ENCODE measurements at places on chromosomes 11 and 22.

DNA sequence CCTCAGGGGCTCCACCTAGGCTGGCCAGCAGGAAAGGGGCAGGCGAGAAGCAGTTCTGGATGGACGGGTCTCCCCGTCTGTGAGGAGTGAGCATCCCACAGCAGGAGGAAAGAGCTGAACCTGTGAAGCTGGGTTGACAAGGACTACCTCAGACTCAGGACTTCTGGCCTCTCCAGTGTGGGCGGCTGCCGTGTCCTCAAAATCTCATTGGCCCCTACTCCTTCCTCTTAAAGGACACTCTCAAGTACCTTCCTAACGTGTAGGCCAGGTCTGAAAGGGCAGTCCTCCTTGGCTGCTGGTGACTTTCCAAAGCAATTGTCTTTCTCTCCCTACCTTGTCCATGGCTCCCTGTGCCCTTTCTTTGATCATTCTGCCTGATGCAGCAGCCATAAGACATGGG lies 107.0 kb upstream of the AKIP1 start:
- DNase-seq: no peak

DNA sequence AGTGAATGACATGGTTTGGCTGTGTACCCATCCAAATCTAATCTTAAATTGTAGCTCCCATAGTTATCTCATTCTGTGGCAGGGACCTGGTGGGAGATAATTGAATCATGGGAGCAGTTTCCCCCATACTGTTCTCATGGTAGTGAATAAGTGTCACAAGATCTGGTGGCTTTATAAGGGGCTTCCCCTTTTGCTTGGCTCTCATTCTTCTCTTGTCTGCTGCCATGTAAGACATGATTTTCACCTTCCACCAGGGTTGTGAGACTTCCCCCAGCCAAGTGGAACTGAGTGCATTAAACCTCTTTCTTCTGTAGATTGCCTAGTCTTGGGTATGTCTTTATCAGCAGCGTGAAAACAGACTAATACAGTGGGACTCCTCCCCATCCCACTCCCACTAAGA lies 11.1 kb downstream of the OR5A2 start:
- DNase-seq: no peak

GRCh38 chr11:128893578-128894285 lies 2.6 kb downstream of the KCNJ5 start:
- DNase-seq: no peak

DNA sequence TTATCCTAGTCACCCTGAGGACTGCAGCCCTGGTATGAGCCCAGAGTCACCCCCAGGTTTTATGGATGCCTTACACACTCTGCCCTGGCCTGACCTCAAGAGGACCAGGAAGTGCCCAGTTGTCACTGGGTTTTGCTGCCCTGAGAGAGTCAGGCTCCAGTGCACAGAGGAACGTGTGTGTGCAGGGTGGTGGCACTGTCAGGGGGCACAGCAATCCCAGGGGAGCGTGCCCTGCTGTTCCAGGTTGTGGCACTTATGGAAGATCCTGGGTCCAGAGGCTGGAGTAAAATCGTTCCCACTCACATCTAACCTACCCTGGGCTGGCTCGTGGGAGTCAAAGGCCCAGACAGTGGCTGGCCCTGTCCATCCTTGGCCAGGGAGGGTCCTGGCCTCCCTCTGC lies 7.6 kb downstream of the APOBEC3A start:
- no peak for DNase-seq

DNA sequence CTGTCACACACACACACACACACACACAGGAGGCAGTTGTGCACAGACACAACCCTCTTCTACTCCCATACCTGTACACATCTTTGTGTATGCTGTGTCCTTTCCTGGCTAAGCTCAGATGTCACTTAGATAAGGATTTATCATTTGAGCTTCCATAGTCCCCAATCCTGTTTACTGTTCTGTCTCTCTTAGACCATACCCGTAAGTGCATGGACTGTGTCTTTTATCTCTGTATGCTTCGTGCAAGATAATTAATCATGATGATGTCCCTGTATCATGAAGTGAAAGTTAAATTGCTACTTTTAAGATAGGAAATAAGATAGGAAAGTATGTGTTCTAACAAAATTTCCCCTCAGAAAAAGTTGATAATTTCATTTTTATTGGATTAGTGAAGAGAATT lies 30.3 kb downstream of the PRMT3 start:
- no peak for DNase-seq

GRCh38 chr11:71323876-71324526 lies 71.6 kb upstream of the SHANK2 start:
- no peak for DNase-seq

- DNase-seq: no peak
Measured at GRCh38 chr11:32427616-32427934, 7.8 kb downstream of the WT1 start.

- no peak for DNase-seq
Measured at GRCh38 chr11:107705027-107705426, 6.8 kb downstream of the SLN start.

DNA sequence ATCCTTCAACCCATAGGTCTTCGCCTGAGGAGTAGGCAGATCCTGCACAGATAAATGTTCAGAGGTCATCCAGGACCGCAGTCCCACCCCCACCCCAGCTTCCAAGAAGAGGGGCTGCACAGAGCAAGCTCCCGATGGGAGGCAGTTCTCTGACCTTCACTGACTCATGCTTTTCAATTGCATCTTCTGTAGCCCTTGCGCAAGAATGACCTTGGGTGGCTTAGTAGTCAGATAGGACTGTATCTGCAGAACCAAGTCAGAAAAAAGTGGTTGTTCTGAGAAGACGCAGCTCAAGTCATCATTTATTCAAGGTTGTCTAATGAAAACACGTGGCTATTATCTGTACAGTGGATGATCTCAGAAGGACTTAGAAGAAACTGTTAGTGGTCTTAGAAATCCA lies 16.4 kb upstream of the GRAMD1B start:
- no peak for DNase-seq

GRCh38 chr22:40436505-40437431 lies 66.4 kb downstream of the SGSM3 start:
- peak; percentile 11 for DNase-seq

DNA sequence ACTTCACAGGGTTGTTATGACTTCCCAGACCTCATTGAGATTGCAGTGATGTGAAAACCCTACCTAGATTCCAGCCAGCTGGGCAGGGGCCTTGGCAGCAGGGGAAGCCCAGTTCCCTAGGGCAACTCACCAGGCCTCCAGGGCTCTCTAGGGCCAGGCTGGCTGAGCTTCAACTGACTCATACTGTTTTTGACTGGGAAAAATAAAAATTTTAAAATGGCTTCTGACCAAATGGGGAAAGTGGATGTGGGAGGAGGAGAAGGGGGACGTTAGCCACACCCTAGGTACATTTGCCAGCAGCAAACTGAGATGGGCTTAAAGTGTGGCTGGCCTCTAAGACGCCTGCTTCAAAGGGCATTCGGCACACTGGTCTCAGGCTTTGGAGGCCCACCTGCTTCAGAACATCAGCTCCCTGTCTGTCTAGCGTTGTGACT lies 39.0 kb downstream of the BMAL1 start:
- DNase-seq: no peak

DNA sequence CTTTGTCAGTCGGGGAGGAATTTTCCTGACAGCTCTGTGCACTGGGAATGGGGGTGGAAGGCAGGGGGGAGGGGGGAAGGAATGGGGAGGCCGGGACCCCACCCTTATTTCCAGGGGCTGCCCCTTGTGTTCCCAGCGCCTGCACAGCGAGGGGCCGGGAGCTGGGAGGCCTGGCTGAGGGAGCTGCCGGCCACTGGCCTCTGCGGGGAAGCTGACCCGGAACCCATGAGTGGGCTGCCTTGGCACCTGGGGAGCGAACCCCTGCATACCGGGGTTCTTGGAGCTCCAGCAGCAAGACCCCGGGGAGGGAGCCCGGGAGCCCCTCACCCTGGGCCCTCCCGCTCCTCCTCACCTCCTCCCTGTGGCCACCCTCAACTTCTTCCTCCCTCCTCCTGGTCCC lies 3.5 kb downstream of the H19 start:
- no peak for DNase-seq

DNA sequence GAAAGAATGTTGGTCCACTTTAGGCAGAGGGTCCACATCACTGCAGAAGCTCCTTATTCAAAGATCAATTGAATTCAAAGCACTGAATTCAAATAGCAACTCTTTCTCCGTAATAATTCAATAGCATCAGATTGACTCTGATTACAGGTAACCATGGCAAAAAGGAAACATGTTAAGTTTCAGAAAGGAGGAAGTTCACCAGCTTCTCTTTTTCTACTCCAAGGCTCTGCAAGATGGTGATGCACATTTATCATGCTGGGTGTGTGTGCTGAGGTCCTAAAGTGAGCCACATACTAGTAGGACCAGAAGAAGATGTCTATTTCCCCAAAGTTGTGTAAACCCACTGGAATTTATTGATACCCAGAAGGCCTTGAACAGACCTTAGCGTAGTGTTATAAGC lies 18.0 kb upstream of the DRD2 start:
- DNase-seq: no peak

DNA sequence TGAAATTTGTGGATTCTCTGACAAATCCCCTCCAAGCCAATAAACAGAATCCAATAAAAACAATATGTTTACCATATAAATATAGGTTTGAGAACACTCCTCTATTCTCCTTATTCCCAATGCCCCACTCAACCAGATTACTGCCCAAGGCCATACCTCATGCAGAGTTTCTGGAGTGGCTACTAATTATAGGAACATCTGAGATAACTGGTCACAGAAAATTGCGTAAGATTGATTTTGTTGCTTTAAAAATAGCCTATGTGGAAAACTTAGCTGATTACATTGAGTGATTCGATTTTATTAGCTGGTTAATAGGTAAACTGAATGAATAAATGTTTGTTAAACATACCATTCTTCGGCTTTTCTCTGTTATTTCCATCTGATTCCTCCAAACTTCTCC lies 48.0 kb downstream of the ME3 start:
- DNase-seq: no peak

All from CD4-positive, alpha-beta T cell treated with Interleukin-6 for 4 hours (primary cell).